ENCODE measurements at places on chromosomes 5 and 9. TPM values are rescaled to one million over a fixed set of nuclear protein-coding genes. Genes with fewer than 3 reads are reported as not detected.

The FAM200C gene
- 2.2 TPM for total RNA-seq

The OTULINL gene
- 0.34 TPM for total RNA-seq

DNA sequence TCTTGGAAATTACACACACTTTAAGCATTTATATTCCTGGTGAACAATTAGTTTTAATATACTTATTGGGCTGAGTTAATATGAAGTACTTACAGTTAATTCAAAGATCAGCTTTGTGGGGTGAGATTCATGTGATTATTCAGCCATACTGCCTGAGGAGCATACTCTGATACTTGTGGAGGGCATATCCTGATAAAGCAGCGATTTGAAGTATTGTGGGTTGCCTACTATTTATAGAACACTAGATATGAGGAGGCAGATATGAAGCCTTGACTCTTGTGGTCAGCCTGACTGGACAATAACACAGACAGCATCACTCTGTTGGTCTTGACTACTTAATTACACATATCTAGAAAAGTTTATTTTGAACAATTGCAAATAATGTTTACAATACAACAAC is 27.0 kb upstream of the AGGF1 start:
- DNase-seq, result no peak

GRCh38 chr5:177959315-177959714 is 36.7 kb downstream of the PROP1 start:
- DNase-seq, result no peak

GRCh38 chr9:134189145-134189469 is 24.7 kb upstream of the RNU6ATAC start:
- DNase-seq, result no peak

- no peak for DNase-seq
Observed at GRCh38 chr5:138981131-138981530, 106.0 kb upstream of the LRRTM2 start.

- no peak for DNase-seq
Observed at GRCh38 chr9:87107072-87107471, 159.8 kb upstream of the GAS1 start.

All from glomerular endothelial cell (primary cell).